ENCODE measurements at places on chromosomes 5 and 9. TPM values are rescaled to one million over a fixed set of nuclear protein-coding genes. Genes with fewer than 3 reads are reported as not detected.
A peak's percentile ranks its signal among the peaks of the same experiment; 100 is the strongest.

GRCh38 chr5:132462856-132463745 is 27.5 kb downstream of the IRF1 start:
- no peaks in the 10 kb centered on the region for H3K27me3 ChIP-seq
- no peak overlapping the region for H3K4me3 ChIP-seq
- H3K27ac ChIP-seq = no peak overlapping the region
- DNase-seq = no peak
- H3K4me1 ChIP-seq = peaks cover 68% of the 10 kb centered on the region
- H3K36me3 ChIP-seq = no peaks in the 10 kb centered on the region

GRCh38 chr5:92559781-92560180 is 1021.2 kb downstream of the NR2F1-AS1 start:
- H3K27me3 ChIP-seq = no peaks in the 10 kb centered on the region
- no peaks in the 10 kb centered on the region for H3K4me1 ChIP-seq
- no peak for DNase-seq
- no peak overlapping the region for H3K4me3 ChIP-seq
- no peak overlapping the region for H3K27ac ChIP-seq
- H3K36me3 ChIP-seq = no peaks in the 10 kb centered on the region

GRCh38 chr9:89309608-89310474 is 1.2 kb upstream of the CKS2 start:
- H3K27ac ChIP-seq = peak overlapping the region; percentile 99
- DNase-seq = no peak
- no peaks in the 10 kb centered on the region for H3K27me3 ChIP-seq

Gene THBS4
- total RNA-seq = 1.1 TPM

- H3K36me3 ChIP-seq = no peaks in the 10 kb centered on the region
- H3K27me3 ChIP-seq = no peaks in the 10 kb centered on the region
- no peak overlapping the region for H3K4me3 ChIP-seq
- no peak for DNase-seq
- H3K4me1 ChIP-seq = no peaks in the 10 kb centered on the region
- H3K27ac ChIP-seq = no peak overlapping the region
Measured at GRCh38 chr9:24624481-24624880, 78.8 kb upstream of the IZUMO3 start.

Data from suprapubic skin (tissue), 4 donors.